ENCODE measurements at places on chromosomes 2 and 18. TPM values are rescaled to one million over a fixed set of nuclear protein-coding genes. Genes with fewer than 3 reads are reported as not detected.

DNA sequence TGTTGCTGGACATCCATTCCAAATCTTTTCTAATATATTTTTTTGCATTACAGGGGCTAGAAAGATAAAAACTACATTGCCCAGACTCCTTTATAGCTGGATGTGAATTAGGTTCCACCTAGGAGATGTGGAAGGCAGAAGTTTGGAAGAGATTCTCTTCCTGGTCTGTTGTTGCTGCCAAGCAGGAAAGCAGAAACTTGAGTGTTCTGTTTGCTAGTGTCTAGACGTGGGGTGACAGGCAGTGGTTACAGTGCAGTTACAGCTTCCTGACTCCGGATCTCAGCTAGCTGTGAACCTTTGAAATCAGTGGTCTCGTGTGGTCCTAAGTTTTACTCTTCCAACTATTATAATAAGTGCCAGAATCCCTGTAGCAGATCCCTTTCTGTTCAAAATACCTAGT, 46.2 kb downstream of the COL4A4 start:
- no peak for DNase-seq

- no peak for DNase-seq
Measured at GRCh38 chr2:211228559-211228958, 672.2 kb downstream of the CPS1 start.

DNA sequence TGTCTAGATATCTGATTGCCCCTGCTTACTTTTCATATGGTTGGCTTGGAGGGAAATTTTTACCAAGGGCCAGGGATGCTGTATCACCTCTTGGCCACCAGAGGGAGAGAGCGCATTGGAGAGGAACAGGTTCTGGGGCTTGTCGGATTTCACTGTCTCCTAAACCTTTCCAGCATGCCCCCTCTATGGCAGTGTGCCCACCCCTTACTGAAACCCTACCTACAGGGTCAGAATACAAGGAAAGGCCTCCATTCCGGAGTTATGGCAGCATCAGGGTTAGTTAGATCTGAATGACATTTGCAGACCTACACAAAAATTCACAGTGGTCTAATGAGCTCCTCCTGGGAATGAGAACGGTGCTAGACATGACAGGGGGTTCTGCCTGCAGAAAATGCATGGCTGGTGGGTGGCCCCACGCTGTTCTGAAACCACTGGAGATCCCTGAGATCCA, 5.8 kb downstream of the SLC14A2 start:
- peak; percentile 33 for DNase-seq

GAD1 gene
- total RNA-seq, result not detected

DNA sequence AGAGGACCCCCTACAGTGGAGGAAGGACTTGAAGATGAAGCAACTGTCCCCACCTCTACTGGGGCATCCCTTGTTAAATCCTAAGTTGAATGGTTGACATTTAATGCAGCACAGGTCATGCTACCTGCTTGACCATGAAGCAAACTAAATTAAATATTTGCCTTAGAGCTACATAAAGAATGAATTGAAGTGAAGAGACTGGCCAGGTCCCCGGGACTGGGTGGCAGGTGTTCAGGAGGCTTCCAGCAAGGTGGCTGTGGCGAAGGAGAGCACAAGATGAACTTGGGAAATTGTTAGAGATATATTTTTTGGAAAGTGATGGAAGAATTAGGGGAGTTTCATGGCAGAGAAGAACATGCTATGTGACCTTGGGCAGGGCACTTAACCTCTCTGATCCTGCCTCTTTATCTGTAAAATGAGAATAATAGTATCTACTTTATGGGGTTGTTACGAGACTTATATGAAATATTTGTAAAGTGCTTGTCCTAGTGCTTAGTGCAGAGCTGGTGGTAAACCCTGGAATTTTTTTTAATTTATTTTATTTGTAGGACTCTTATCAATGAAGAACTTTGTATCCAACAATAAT, 37.3 kb downstream of the EFR3B start:
- no peak for DNase-seq

DNA sequence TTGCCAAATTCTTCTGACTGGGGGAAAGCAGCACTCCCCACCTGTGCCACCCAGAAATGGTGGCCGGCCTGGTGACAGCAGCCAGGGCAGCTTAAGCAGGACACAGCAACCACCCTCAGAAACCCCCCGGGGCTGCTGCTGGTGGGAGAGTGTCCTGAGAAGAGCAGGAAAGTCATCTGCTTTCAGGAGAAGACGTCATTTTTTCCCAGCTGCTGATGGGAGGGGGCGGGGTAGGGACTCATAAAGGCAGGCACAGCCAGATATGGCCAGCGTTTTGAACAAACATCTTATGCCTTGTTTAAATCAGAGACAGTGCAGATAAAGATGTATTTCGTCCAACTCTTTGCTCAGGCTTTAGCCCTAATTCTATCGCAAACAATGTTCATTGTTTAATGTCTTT, 139.5 kb downstream of the LRRC30 start:
- peak; percentile 43 for DNase-seq

AGXT gene
- 0.12 TPM for total RNA-seq

- DNase-seq, result no peak
Measured at GRCh38 chr2:39435741-39436591, 1.1 kb downstream of the MAP4K3 start.

Measured in left ventricle myocardium superior (tissue), 1 donor.